ENCODE measurements at places on chromosomes 1 and 21.

DNA sequence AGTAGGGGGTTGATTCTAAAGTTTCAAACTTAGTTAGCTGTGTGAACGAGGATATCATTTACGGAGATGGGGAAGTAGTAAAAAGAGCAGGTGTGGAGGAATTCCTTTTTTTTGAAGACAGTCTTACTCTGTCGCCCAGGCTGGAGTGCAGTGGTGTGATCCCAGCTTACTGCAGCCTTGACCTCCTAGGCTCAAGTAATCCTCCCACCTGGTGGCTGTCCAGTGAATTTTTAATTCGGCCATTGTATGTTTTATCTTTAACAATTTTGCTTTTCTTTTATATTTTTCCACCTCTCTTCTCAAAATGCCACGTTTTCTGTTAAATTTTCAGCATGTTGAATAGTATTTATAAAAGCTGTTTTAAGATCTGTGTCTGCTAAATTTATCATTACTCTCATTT lies 12.3 kb upstream of the CENPF start:
- no peak for DNase-seq

- no peak for DNase-seq
Measured at GRCh38 chr1:16721871-16722641, 18.3 kb upstream of the RNU1-4 start.

DNA sequence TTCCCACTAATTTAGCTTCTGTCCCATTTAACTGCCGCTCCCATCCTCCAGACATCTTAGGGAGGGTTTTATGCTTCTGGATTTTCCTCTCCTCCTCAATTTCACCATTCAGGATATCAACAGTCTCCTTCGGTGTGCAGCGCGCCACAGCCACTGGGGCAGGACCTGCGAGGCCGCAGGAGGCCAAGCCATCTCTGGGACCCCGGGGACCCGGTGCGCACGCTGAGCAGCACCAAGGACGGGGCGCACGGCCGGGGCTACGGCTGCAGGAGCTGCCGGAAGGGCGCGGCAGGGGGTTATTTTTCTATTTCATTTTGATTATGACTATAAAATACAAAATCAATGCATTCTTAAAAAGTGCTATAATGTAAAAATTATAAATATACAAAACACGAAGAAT lies 1238.4 kb upstream of the NCAM2 start:
- DNase-seq = no peak

DNA sequence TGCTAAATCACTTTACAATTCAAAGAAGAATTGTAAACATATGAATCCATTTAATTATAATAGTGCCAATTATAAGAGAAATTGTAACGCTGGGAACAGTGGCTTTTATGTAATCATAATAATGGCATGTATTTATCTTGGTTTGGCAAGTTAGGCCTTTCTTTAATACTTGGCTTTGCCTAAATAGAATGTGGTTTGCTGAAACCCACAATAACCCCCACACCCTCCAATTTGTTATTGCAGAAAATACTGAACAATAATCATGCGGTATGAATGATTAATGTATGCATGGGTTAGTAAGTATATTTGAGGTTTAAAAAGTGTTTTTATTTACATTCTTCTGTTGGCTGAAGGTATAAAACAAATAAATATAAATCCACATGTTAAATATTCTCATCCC lies 138.2 kb downstream of the NFIA start:
- no peak for DNase-seq

Data from activated naive CD4-positive, alpha-beta T cell (primary cell).